ENCODE measurements at places on chromosomes 7 and 10.

DNA sequence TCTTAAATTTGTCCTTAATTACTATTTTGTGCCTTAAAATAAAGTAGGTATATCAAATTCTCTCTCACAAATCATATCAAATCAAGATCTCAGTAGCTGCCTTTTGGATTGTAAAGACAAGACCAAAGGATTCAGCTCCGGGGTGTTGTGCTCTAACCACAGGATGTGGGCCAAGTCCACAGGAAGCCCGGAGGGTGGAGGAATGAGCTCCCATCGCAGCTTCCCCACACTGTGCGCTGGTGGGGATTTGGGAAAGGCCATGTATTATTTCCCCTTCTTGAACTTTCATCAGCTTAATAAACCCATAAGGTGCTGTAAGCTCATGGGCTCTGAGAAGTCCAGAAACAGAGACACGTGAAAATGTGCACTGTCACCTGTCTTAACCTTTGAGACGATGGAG is 241.6 kb upstream of the TCERG1L start:
- DNase-seq: no peak

GRCh38 chr7:133108023-133108422 is 26.1 kb upstream of the CHCHD3 start:
- DNase-seq: no peak

DNA sequence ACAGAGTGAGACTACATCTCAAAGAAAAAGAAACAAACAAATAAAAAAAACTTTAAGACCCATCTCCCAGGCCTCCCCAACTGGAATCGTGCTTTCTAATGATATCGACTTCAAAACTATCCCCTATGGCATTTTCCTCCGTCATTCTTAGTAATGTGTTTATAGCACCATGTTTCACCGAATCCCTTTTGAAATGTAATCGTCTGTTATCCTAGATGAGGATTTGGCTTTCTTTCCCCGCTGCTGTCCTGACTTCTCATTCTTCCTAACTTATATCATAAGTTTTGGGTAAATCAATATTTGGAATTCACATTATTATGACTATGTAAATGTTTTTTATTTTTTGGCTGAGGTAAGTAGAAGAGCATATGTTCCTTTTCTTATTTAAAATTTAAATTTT is 77.2 kb upstream of the ARHGAP21 start:
- no peak for DNase-seq

DNA sequence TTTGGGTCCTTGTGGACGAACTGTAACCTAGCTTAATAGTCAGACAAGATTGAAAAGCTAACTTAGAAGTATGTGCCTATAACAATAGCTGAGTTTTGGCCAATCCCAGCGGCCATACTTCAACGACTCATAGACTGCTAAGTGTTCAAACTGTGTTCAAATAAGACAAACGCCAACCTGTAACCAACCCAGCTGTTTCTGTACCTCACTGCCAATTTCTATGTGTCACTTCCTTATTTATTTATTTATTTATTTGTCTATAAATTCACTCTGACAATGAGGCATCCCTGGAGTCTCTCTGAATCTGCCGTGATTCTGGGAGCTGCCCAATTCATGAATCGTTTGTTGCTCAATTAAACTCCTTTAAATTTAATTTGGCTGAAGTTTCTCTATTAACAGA is 21.7 kb downstream of the ST8SIA6 start:
- no peak for DNase-seq

DNA sequence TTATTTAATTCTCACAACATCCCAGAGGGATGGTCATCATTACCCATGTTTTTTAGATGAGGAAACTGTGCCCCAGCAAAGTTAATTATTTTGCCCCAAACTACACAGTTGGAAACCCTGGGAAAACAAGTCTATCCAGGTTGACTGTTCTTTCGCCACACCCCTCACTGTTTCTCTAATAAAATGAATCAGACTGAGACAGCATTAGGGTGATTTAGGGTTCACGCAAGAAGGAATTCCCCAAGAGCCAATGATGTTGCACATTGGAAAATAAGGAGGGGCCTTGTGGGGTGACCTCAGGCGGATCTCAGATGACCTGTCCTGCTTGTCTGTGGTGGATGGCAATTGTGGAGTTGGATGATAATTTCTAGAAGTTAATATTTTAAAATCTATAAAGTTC is 135.7 kb upstream of the TBX20 start:
- no peak for DNase-seq

DNA sequence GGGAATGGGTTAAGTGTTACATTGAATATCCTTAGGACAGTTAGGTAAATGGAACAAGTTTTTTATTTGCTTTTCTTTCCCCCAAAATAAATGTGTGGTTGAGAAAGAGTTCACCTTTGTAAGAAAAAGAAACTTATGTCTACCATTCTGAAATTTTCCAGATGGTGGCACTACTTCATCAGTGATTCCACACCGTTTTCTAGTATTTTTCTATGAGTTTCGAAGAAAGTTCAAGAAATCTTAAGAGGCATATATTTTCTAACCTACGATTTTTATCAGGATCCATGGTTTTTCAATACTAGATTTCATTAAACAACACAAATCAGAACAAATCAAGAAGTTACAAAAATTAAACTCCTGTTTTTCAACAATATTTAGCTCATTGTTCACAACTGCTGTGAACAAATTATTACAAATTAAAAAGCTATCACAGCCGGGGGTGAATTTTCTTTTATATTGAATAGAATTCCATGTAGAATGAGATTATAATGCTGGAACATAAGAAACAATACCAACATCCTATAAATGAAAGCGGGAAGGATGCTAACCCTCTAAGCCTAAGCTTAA is 163.1 kb upstream of the NPVF start:
- no peak for DNase-seq

Measured in CD4-positive, alpha-beta T cell treated with Interleukin-6 at 100 ng/mL for 8 hours (primary cell).